ENCODE measurements at places on chromosomes 3 and 15.

- peak; percentile 39 for DNase-seq
Observed at GRCh38 chr3:187063286-187064121, 75.8 kb downstream of the RPL39L start.

DNA sequence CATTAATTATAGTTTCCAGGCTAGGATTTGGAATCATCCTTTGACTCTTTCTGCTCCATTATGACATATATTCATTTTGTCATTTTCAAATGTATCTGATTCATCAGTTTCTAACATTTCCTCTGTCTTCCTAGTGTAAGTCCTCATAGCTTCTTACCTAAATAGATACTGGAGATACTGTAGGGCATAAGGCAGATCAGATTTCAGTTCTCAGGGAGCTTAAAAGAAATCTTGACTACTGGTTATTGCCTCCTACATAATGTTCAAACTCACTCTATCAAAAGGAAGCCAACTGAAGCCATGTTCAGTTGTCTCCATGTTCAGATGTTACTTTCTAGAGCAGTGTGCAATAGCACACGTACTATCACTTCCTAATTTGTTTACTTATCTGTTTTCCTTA is 29.6 kb upstream of the CTDSPL2 start:
- no peak for DNase-seq

DNA sequence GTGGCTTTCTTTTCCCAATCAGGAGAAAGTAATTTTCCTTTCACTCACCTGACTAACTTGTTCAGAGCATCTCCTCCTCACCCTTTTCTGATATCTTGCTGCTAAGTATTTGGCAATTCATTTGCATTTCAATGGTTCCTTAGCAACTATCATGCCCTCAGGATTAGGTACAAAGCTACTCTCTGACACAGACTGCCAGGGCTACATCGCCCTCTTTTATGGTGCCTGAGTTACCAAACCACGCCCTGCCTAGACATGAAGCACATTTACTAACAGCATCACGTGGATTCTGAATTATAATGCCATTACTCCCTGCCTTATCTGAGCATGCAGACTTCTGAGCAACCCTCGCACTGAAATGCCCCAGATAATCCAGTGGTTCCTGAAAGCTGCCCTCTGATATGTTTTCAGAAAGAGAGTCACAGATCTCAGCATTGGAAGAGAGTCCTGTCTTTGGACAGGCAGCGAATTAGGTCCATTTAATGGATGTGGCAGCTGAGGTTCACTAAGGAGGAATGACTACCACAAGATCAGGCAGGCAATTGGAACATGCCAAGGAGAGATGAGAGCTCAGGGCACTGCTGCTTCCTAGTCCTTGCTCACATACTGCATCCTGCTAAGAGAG is 14.5 kb downstream of the EPHB1 start:
- no peak for DNase-seq

DNA sequence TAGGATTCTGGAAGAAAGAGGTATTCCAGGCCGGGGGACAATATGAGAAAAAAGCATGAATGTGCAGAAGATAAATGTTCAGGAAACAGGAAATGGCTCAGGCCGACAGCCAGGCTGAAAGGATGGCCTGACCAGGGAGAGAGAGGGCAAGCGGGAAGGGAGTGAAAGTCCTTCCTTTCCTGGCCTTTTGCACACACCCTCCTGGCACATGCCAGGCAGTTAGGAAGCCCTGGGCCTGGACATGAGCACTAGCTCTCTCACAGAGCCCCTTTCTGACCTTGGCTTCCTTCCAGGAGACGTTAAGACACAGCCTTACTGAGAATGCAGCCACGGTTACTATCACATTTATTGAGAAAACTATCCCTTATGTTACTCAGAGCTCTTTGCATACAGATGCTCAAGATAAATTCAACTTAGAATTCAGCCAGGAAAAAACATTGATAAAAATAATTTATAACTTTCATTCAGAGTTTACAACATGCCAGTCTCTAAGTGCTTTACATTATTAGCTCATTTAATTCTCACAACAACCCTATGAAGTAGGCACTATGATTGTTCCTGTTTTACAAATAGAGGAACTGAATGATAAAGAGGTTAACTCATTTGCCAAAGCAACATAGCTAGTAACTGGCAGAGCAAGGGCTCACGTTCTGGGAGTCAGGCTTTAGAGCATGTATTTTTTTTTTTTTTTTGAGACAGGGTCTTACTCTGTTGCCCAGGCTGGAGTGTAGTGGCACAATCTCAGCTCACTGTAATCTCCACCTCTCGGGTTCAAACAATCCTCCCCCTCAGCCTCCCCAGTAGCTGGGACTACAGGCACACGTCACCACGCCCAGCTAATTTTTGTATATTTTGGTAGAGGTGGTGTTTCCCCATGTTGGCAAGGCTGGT is 39.4 kb upstream of the SMAD3 start:
- no peak for DNase-seq

DNA sequence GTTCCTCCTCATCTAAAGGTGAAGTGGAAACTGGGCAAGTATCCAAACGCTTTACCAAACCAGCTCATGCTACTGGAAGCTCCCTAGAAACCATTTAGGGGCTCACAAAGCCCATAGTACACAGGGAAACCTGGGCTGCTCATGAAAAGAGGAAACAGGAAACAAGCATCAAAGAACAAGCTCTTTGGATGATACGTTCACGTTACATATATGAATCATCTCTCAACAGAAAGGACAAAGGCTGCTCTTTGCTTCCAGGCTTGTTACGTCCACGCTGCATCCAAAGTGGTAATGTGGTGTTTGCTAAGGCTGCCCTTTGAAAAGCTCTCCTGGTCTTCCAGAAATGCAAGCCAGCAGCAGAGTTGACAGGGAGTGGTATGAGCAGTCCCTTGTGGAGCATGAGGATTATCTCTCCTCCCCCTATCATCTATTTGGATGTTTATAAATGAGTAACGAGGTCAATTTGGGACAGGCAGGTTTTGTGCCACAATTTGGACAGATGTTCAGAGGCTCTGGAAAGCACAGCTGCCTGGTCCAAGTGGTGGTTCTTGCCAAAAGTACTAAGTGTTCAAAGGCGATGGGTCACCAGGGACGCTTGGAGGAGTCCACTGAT is 98.0 kb upstream of the RORA start:
- peak; percentile 1 for DNase-seq

DNA sequence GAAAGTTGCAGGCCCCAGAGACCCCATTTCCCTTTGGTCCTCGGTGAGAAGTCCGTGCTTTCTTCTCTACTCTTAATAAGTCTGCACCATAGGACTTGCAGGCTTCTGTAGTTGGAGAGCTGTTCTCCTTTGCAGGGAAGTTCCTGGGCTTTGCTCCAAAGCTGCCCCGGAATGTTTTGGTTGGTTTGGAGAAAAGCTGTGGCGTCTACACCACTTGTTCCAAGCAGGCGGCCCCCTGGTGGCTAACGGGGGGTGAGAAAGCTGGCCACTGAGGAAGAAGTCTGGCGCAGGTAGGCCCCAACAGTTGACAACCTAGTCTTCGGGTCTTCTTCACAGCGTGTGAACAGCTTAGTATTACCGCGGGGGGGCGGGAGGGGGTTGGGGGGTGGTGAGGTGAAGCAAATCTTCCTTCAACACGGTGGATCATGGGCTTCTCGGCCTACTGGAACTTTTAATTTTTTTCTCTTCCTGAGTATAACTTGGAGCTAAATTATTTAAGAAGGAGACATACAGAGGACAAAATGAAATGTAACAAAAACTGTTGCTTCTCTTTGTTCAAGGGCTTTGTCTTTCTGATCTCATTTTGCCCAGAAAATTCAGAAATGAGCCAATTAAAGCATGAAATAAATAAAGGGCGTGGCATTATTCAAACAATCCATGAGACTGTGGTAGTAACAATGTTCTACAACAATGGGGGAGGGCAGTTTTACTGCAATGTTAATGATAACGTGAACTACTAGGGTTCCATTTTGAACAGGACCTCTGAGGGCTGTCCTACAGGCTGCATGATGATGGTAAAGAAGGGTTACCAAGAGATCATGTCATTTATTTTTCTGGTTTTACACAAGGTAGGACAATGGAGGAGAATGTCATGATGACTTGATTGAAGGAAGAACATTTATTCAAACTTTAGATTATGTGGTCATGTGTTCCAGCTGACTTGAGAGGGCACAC is 2.2 kb upstream of the THRB start:
- no peak for DNase-seq

All from activated CD4-positive, alpha-beta T cell treated with anti-CD3 and anti-CD28 coated beads, Interleukin-2, Interleukin-6, amounts not matched to agents 100 ng/mL and 50 ng/mL, durations not matched to agents 16 hours and 8 hours (primary cell).